ENCODE measurements at places on chromosomes 6 and 20. TPM values are rescaled to one million over a fixed set of nuclear protein-coding genes. Genes with fewer than 3 reads are reported as not detected.

Gene HLA-B
- 3,002 TPM for total RNA-seq

Gene CCND3
- 55.3 TPM for total RNA-seq

Gene SSTR4
- not detected for total RNA-seq

Gene CSNK2A1
- 80.0 TPM for total RNA-seq

Gene SLC52A3
- 35.9 TPM for total RNA-seq

Gene NKX2-2
- 0.82 TPM for total RNA-seq

Gene TTK
- 1.2 TPM for total RNA-seq

Gene TRIM10
- 4.6 TPM for total RNA-seq

DNA sequence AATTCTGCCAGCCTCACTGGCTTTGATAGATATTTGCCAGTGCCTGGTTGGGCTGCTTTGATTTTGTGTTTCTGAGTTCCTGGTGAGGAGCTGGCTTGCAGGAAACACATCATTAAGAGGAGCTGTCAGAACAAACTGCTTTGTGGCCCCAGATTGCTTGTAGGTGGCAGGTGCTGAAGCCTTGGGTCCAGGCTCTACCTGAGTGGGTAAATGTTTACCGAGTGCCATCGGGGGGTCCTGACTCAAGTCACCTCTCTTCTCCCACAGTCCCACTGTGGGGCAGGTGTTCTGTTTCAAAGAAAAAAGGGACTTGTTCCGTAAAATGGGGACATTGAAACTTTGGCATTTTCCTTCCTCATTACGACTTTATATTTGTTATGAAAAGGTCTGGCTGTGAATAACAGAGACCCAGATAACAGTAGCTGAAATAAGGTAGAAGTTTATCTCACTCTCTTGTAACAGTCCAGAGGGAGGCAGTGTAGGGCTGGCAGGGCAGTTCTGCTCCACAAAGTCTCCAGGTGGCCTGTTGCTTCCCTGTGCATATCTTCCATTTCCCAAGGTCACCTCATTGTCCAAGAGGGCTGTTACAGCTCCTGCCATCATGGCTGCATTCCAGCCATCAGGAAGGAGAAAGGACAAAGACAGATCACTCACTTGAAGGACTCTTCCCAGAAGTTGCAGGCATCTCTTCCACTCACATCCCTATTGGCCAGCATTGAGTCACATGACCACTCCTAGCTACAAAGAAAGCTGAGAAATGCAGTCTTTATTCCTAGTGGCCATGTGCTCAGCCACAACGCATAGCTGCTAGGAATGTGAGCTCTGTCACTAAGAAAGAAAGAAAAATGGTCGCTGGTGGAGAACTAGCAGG, 149.9 kb upstream of the KCNG1 start:
- no peak for DNase-seq

GRCh38 chr6:29872791-29873190, 45.2 kb downstream of the HLA-G start:
- no peak for DNase-seq

DNA sequence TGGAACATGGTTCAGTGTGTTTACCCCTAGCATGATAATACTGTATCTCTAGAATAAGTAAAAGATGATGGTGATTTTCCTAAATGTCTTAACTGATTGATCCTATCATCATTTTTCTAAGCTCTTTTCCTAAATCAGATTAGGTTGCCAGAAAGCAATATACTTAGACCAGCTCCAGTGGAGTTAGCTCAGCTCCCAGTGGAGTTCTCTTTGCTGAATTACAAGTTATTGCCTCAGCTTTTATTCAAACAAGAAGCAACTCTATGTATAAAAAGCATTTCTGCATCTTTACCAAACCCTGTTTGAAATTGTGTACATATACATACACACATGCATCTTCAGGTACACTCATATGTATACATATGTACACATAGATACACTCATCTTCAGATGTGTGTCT, 44.9 kb downstream of the SNX9 start:
- DNase-seq, result no peak

GRCh38 chr6:140653972-140654371, 1279.5 kb upstream of the CITED2 start:
- no peak for DNase-seq

DNA sequence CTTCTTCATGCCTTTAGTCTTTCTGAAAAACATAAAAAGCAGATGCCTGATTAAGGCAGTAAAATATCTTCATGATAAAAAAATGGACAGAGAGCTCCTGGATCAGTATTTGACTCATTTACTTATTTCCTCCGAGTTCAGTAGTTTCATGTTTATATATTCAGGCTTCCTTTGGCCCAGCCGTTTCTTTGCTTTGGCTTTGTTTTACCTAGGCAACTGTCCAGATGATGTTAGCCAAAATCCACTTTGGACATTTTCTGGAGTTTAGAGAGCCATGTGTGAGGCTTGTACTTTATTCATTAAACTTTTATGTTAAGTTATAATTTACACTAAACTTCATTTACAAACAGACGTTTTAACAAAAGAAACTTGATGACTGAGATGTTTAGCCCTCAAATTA, 307.1 kb upstream of the RSPO3 start:
- DNase-seq, result no peak

GRCh38 chr6:134936931-134937330, 13.0 kb downstream of the ALDH8A1 start:
- DNase-seq, result no peak

GRCh38 chr6:42790549-42791181, 8.8 kb downstream of the BICRAL start:
- no peak for DNase-seq

- DNase-seq, result no peak
Observed at GRCh38 chr20:44026647-44027342, 112.1 kb downstream of the TOX2 start.

DNA sequence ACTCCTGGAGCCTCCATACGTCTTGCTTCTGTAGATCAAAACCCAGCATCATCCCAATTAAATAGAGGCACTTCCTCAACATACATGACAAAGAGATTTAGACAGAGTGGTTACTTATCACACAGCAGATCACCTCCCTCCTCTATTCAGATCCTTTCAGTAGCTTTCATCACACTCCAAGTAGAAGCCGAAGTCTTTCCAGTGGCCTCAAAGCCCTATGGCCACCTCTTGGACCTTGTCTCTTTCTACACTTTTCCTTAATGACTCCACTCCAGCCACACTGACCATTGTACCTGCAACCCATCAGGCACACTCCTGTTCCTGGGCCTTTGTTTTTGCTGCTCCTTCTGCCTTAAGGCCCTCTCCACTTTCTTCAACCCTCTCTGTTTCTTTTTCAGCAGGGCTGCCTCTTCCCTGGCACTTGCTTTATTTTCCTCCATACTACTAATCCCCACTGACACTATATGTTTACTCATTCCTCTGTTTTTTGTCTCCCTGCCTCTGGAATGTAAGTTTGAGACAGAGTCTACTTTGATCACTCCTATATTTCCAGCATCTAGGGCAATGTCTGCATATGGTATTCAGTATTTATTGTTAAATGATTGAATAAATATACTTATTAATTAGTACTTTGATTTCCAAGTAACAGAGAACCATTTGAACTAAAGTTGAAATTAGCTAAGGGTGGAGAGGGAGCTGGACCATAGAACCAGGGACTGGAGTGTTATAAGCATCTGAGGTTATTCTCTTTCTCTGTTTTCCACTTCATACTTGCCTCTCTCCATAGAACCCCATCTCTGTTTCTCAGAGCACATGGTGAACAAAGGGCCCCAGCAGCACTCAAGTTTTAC, 43.4 kb upstream of the TRAM2 start:
- DNase-seq, result no peak

- DNase-seq, result no peak
Observed at GRCh38 chr6:38262609-38263008, 377.1 kb downstream of the BTBD9 start.

Measured in transverse colon (tissue), 4 donors.